AG10803 (cell line): ENCODE measurements at places on chromosomes 2 and 18.

DNA sequence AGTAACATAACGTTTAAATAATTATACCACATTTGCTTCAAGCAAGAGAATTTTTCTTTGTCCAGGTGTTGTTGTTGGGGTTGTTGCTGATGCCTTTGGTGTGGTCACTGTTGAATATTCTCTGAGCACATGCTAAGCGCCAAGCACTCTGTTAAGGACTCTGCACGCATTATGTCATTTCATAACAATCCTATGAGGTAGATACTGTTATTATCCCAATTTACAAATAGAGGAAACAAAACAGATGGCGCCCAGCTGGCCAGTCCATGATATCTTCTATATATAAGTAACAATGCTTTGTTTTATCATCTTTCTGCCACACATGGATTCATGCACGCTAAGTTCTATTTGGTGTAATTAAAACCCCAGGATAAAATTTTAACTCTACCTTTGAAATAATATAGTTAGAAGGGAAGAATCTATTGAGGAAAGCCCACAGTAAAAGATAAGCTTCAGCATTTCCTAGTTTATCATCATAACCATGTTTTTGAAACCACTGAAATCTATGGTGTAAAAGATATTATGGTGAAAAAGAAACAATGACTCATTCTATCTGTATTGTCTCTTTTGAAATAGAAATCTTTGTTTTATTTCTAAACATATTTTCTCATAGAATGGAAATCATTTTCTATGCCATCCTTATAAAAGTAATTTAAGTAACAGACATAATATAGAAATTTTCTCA lies 199.7 kb downstream of the PID1 start:
- peak; percentile 74 for DNase-seq

GRCh38 chr18:63951302-63951705 lies 2.2 kb downstream of the HMSD start:
- peak; percentile 23 for DNase-seq

GRCh38 chr2:223044092-223044836 lies 7.7 kb upstream of the KCNE4 start:
- no peak for DNase-seq

DNA sequence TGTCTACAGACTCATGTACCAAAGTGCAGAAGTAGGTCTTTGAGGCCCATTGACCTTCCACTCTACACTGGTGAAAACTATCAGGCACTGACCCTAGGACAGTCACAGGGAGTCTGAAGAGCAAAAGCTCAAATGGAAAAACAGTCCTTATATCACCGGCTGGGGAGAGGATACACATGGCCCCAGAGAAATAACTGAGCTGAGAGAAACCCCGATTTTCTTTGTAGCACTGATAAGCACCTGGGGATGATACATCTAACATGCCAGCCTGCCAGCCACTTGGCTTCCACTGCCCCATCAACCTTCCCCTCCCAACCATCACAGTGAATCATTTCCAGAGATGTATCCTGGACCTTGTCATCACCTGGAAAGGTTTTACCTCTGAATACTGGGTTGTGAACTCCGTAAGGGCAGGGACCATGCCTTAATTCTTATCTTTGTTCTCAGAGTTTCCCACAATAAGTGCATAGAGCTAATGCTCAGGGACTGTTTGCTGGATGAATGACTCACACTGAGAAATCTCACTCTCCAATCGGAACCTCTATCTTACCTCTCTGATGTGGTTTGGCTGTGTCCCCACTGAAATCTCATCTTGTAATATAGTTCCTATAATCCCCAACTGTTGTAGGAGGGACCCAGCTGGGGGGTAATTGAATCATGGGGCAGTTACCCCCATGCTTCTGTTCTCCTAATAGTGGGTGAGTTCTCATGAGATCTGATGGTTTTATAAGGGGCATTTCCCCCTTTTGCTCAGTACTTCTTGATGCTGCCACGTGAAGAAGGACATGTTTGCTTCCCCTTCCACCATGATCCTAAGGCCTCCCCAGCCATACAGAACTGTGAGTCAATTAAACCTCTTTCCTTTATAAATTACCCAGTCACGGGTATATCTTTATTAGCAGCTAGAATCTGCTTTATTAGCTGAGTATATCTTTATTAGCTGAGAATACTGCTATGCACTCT lies 37.1 kb downstream of the EVA1A start:
- DNase-seq, result peak; percentile 38

GRCh38 chr2:64586883-64587481 lies 62.9 kb downstream of the AFTPH start:
- DNase-seq, result peak; percentile 72

GRCh38 chr2:207796585-207797350 lies 27.1 kb upstream of the FZD5 start:
- DNase-seq, result peak; percentile 19

DNA sequence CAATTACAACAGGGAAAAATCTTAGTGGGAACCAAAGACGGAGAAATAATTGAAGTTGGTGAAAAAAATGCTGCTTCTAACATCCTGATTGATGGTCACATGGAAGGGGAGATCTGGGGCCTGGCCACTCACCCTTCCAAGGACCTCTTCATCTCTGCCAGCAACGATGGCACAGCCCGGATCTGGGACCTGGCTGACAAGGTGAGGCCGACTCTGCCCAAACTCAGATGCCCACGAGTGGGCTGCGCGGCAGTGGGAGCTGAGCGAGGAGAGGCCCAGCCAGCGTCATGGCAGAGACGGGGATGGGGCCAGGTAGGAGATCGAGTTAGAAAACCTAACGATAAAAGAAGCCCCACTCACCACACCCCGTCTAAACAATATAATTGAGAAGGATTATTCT lies 87.7 kb downstream of the RTN4 start:
- no peak for DNase-seq

GRCh38 chr2:116416731-116417377 lies 1397.6 kb upstream of the DDX18 start:
- no peak for DNase-seq

DNA sequence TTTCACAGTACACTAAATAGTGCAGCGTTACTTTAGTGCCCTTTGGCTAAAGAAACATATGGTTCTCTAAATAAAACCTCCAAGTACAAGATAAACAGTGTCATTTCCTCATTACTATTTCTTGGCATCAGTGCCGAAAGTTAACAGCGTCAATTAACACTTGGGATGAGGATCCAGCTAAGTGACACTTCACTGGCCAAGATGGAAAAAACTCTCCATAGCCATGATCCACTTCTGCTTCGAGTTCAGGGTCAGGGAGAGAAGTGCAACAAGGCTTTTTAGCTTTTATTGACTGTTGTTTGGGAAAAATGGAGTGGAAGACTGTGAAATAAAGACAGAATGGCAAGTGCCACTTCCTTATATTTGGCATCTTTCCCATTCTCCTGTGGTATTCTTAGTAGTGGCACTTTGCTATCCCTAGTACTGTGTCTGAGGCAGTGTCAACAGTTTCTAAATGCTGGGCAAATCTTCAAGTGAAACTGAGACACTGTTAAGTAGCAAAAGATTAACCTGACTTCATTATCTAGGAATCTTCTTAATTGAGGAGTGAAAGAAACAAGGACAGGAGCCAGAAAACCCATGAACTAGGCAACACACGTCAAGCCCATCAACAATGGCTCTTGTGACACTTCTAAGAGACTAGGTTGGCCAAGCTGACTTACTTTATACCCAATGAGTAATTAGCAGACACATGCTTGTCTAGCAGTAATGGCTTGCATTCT lies 222.5 kb upstream of the SESTD1 start:
- no peak for DNase-seq

- no peak for DNase-seq
These were observed 23.8 kb upstream of the HNRNPA3 start for GRCh38 chr2:177188482-177189469.

DNA sequence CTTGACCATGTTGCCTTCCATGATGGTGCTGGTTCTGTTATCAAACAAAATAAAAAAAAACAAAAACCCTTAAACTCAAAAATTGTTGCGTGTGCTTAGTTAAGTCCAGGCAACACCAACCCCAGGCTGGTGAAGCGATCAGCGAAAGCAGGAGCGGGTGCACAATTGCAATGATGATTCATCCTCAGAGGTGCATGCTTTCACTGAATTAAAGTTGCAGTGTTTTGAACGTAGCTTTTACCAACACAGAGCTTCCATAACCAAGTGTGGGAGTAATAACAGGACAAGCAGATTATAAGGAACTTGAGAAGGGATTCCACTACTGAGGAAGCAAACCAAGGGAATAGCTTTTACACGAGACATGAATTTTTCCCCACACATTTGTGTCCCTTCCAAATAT lies 39.7 kb upstream of the RAPH1 start:
- DNase-seq, result no peak

GRCh38 chr2:18178736-18179349 lies 300.4 kb downstream of the KCNS3 start:
- DNase-seq, result peak; percentile 65
